ENCODE measurements at places on chromosomes 4 and X.

DNA sequence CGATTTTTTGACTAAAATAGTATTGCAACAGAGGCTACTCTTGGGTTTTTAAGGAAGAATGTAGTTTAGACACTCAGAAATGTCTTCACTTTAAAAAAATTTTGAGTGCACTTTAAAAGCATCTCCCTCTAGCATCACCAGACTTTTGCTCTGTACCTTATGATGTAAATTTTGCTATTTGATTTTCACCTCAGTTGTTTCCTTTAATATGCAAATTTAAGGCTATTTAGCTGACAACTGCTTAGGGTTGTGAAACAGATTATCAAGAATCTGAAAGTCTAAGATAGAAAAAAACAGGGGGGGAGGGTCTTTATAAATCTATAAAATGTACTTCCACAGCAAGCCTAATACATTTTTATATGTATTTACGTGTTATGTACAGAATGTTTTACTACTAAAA is 92.9 kb upstream of the USP38 start:
- DNase-seq: no peak

DNA sequence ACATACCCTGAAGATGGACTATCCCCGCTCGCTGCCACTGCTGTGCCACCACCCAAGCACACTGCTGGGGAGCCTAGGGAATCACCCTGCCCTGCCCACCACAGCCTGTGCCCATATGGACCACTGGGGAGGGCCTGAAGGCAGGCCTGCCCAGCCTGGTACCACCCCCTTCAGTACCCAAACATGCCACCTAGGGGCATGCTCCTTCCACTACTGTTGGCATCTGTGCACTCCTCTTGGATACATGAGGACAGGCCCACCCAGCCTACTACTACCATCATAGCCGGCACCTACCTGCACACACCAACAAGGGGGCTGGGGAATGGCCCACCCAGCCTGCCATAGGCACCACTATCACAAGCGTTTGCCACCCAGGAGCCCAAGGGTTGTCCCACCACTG is 30.1 kb upstream of the PRDX4 start:
- DNase-seq: no peak

DNA sequence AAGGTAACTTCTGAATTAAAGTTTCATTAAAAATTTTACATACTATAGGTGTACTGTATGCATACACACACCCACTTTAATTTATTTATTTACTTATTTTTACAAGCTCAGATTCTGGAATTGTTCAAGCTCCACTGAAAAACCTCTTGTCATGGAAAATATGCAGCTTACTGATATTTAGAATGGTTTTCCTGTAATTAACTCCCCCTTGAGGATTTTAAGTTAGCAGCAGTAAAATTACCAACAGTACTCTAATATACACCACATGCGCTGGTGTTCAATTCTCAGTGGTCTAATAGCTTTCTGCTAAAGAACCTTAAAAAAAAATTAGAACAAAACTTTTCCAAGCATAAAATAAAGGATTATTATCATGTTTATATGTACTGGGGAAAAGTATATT is 12.0 kb downstream of the MAB21L2 start:
- DNase-seq: no peak

GRCh38 chrX:130652824-130653578 is 250.0 kb downstream of the ENOX2 start:
- DNase-seq: no peak
